Cardiac muscle cell (in vitro differentiated cells and primary cell): ENCODE measurements at places on chromosomes 11 and 22. TPM values are rescaled to one million over a fixed set of nuclear protein-coding genes. Genes with fewer than 3 reads are reported as not detected.

DNA sequence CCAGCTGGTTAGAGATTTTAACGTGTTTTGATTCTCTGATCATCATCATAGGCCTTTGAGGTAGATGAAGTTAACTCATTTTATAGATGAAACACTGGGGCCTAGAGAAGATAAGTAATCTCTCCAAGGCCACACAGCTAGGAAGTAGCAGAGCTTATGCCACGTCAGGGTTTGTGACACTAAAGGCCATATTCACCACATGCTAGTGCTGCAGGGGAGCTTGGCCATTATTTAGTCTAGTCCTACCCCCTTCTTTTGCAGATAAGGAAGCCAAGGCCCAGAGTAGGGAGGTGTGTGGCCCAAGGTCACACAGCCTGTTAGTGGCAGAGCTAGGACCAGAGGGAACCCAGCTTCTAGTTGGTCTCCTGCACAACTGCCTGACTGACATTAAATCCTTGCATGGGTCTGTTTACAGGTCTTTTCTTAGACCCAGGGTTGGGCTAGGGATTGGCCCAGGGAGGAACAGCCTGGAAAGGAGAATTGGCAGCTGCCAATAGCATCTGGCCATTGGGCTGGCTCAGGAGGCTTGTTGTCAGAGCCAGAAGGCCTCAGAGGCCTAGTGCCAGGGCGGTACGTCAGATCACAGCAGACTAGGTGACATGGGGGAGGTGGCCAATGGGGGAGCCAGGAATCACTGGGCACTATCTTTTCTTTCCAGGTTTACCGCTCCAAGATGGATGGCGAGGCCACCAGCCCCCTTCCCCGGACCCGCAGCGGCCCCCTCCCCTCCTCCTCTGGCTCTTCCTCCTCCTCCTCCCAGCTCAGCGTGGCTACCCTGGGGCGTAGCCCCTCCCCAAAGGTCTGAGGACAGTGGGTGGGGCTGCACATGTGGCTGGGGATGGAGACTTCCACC lies 36.0 kb downstream of the PHLDB1 start:
- DNase-seq = no peak

GRCh38 chr11:37595845-37596244 lies 997.8 kb upstream of the RAG2 start:
- no peak for DNase-seq

DNA sequence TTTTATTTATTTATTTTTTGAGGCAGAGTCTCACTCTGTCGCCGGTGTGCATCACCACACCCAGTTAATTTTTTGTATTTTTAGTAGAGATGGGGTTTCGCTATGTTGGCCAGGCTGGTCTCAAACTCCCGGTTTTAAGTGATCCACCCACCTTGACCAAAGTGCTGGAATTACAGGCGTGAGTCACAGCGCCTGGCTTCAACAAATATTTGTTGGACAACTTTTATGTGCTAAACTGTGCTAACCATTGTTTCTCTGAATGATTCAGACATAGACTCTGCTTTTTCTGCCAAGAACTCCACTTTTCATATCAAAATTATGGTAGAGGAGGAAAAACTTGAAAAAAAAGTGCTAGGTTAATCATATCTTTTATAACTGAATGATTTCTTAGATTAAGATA lies 36.3 kb downstream of the MMP7 start:
- DNase-seq = no peak

GRCh38 chr11:73197348-73197747 lies 20.7 kb upstream of the P2RY2 start:
- DNase-seq = no peak

DNA sequence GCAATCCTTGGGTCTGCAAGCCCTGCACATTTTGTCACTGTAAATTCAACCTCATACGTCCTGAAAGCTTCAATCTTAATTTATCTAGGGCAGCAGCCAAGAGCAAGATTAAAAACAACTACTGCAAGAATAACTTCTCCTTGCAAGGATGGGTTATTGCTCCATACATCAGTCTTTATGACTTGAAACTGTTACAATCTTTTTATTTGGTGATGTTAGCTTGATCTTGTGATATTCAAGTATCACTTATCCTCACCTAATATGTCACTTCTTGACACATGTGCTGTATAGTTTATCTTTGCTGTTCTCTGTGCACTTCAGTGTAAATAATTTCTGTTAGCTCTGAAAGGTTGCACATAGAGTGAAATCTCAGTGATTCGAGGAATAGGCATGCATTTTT lies 14.7 kb upstream of the APLP2 start:
- no peak for DNase-seq

DNA sequence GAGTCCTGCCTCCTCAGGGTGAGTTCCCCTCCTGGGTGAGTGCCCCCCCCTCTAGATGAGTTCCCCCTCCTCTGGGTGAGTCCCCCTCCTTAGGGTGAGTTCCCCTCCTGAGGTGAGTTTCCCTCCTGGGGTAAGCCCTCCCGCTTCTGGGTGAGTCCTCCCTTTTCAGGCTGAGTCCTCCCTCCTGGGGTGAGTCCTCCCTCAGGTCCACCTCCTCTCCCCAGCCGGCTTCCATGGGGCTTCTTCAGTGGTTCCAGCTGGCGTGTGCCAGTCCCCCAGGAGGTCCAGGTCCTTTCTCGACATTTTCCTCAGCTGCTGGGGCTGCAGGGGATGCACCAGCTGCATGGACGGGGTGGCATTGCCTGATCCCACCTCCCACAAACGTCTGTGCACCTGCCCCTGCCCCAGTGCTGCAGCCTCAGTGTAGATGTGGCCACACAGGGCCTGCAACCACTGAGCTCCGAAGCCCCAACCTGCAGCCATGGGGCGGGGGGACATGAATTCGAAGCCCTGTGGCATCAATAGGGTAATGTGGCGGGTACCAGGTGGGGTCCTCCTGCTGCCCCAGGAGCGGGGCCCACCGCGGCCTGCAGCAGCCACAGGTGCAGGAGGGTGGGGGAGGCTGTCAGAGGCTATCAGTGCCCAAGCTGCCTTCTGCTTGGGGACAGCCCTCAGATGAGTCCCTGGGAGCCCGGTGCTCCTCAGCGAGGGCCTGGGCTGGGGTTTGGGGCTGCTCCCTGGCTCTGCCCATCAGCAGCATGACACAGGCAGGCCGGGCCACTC lies 101.3 kb upstream of the FGF3 start:
- no peak for DNase-seq

- no peak for DNase-seq
Observed at GRCh38 chr11:99682171-99682570, 661.4 kb downstream of the CNTN5 start.

DNA sequence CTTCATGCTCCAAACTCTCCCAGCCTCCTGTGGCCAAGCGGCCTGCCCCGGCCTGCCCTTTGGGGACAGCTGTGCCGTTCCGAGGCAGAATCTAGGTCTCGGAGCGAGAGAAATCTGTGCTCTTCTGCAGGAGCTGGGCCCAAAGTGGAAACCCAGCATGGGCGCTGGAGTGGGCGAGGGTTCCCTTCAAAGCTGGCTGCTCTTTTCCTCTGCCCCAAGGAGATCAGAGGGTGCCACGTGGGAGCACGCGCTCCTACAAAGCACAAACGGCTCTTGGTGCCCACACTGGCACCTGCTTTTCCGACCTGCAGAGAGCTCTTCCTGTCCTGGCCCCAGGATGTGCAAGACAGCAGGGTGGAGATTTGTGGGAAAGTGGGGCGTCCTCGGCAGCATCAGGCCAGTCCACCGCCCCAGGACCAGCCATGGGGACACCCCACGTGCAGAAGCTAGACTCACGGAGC lies 6.9 kb downstream of the OSBPL5 start:
- no peak for DNase-seq

GRCh38 chr11:7098235-7098832 lies 9.5 kb downstream of the RBMXL2 start:
- peak; percentile 70 for DNase-seq

DNA sequence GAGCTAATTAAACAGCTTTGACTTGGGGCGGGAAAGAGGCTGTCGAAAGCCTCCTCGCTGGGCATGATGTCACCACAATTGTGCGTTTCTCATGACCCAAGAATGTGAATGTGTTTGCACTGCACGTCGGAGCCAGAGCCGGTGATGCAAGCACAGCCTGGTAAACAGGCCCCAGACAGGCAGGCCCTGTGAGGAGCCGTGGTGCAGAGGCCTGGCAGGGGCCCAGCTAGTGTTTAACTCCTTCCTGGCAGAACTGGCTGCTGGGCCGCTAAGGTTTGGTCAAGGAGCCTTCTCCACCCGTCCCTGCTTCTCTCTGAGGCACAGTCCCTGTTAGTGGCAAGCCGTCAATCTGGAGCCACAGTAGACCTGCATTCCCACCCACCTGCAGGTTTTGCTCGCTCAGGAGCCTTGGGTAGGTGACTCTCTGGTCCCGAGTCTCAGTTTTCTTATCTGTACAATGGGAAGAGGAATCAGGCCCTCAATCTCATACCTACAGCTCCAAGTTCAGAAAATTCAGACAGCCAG lies 25.4 kb upstream of the SMTN start:
- peak; percentile 69 for DNase-seq

GRCh38 chr22:43333978-43334377 lies 9.2 kb downstream of the SCUBE1 start:
- DNase-seq = no peak

- DNase-seq = no peak
Observed at GRCh38 chr22:47064416-47064815, 302.0 kb downstream of the TBC1D22A start.

- DNase-seq = no peak
Observed at GRCh38 chr22:49408102-49408836, 419.4 kb downstream of the BRD1 start.

- DNase-seq = no peak
Observed at GRCh38 chr11:110766316-110766715, 54.1 kb upstream of the ARHGAP20 start.

DNA sequence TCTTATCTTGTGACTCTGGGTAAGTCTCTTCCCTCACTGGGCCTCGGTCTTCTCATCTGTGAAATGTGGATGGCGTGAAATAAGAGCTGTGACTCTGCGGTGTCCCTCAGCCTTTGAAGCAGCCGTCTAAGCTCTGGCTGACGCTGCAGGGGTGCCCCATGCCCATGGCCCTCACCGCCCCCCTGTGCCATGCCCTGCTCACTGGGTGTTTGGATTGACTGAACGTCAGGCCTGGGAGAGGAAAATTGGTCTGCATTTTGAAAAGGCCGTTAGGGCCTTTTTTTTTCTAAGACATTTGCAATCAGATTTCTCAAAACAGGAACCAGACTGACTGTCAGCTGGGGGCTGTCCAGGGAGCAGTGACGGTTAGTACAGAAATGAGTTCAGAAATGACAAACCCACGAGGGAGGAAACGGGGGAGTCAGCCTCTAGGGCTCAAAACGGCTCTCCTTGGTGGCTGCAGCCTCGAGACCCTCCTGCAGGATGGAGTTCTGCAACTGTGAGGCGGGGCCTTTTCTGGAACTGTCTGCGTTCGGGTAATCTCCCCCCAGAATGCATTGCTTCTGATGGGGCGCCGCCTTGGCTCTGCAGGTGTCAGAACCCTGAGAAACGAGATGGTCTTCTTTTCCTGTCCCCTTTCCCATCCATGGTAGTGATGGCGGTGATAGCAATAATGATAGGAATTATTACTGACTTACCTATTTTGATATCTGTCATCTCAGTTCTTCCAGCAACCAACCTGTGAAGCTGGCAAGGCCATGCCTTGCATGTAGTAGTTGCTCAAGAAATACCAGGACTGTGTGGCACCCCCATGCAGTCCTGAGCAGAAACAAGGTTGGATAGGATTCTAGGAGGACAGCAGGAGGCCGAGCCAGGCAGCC lies 2.0 kb downstream of the GRK2 start:
- no peak for DNase-seq

DNA sequence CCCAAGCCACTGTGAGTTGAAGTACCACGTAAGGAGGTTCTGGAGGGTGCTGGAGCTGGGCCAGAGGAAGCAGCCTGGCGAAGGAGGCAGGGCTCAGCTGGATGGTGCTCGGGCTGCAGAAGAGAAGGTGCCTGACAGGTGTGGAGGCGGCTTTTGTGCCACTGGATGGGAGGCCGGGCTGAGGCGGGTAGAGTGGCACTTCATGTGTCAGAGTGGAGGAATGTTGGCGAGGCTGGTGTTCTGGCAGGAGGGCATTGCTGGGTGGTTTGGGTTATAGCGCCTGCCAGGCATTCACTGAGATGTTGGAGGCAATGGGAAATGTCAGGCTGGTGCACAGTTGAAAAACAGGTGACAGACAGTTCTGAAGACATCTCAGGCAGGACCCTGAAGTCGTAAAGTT lies 24.2 kb downstream of the UBE2L3 start:
- no peak for DNase-seq

DNA sequence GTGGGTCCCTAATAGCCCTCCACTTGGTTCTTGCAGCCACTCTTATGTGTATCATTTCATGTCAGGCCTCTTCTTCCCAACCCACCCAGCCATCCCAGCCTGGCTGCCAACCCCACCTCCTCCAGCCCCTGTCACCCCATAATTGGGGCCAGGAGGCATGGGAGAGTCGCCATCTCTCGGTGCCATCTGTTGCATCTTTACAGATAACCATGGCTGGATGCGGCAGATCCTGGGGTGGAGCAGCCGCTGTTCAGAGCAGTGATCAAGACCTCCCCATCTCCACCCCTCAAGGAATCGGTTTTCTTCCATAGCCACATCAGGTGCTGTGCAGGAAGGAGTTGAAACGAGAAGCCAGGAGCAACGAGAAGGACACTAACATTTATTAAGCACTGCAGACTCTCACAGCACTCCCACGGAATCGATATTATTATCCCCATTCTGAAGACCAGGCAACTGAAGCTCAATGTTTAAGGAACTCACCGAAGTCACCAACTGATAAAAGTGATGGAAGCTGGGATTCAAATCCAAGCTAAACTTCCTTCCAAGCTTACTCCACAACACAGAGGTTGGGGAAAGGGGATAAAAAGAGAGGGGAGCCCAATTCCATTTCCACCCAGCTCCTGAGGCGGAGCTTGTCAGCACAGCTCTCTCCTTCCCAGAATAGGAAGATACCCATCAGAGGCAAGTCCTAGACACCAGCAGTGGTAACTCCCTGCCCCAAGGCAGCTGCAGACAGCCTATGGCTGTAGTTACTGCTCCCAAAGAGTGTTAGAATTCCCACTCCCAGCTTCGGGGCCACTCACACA lies 2.7 kb downstream of the SLC43A1 start:
- no peak for DNase-seq

DNA sequence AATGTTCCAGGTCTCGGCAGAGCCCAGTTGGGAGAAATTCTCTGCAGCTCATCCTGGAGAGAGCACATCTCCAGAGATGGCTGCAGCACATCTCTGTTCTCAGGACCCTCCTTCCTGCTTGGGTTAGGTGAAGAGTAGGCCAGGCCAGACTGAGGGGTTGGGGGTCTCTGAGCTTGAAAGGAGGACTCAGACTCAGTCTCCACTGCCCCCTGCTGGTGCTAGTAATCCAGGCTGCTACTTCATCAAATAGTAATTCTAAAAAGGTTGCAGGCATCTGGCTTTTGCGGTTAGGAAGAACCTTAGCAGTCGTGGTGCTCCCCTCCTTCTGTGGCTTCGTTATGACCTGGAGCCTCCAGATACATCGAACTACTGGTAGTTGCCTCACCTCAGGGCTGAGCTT lies 9.7 kb downstream of the TUB start:
- DNase-seq = peak; percentile 78

Gene ALKBH3
- 26.4 and 31.0 TPM in 2 replicates for total RNA-seq

Gene THY1
- total RNA-seq = 2.1 and 6.3 TPM in 2 replicates
